ENCODE measurements at places on chromosomes 12 and 14. TPM values are rescaled to one million over a fixed set of nuclear protein-coding genes. Genes with fewer than 3 reads are reported as not detected.

DNA sequence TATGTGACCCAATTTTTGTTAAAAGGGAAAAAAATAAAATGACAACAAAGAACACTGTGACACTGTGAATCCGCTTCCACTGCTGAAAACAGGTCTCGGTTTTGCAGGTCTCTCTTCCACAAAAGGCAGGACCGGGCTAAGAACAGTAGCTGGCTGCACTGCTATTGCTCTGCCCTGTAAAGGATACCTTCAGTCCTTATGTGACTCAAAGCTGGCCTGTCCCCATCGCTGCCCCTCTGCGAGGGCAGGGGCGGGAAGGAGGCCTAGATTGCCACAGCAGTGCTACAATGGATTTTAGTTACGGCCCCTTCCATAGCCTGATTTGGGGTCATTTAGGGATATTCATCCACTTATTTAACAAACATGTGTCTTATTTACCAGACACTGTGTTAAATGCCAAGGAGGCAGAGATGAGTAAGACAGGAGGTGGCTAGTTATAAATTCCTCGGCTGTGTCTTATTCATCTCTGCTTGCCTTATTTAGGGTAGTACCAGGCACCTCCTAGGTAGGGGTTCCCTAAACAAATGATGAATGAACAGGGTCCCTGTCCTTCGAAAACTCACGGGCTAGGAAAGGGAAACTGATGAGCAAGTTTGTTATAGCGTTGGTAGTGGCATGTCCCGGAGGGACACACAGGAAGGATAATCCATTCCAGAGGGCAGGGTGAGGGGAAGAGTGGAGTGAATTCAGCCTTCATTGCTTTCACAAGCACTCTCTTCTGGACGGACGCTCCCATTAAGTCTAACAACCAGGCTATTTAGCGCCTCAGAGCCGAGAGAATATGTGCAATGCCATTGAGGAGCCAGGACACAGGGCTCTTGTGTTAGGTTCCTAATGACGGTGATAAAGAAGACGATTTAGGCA is 73.3 kb downstream of the EID3 start:
- peaks cover 14% of the 10 kb centered on the region for H3K27me3 ChIP-seq
- no peaks in the 10 kb centered on the region for H3K4me1 ChIP-seq
- no peak for DNase-seq
- no peak overlapping the region for H3K4me3 ChIP-seq

- H3K4me3 ChIP-seq = no peak overlapping the region
- no peak for DNase-seq
- H3K27me3 ChIP-seq = no peaks in the 10 kb centered on the region
- H3K36me3 ChIP-seq = no peaks in the 10 kb centered on the region
- peaks cover 6% of the 10 kb centered on the region for H3K4me1 ChIP-seq
Observed at GRCh38 chr14:28661171-28661772, 105.3 kb upstream of the FOXG1 start.

DNA sequence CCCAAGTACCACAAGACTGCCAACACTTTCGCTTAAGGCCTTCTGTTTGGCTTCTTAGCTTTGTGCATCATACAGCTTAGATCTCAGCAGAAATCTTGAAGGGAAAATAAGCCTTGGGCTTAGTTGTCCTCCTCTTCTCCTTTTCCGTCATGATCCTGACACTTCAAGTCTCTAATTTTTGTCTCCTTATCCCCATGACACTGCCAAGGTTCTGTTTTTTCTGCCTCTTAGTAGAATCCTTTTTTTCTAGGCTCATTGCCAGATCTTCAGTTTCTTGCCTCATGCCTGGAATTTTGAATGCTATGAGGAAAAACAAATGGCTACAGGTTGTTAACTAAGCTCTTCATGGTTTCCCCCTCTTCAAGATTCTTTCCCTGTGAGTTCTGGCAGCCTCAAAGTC is 450.4 kb downstream of the LRFN5 start:
- no peaks in the 10 kb centered on the region for H3K27me3 ChIP-seq
- peaks cover 7% of the 10 kb centered on the region for H3K4me1 ChIP-seq
- H3K27ac ChIP-seq = peak overlapping the region; percentile 40
- peaks cover 3% of the 10 kb centered on the region for H3K36me3 ChIP-seq
- H3K4me3 ChIP-seq = no peak overlapping the region

DNA sequence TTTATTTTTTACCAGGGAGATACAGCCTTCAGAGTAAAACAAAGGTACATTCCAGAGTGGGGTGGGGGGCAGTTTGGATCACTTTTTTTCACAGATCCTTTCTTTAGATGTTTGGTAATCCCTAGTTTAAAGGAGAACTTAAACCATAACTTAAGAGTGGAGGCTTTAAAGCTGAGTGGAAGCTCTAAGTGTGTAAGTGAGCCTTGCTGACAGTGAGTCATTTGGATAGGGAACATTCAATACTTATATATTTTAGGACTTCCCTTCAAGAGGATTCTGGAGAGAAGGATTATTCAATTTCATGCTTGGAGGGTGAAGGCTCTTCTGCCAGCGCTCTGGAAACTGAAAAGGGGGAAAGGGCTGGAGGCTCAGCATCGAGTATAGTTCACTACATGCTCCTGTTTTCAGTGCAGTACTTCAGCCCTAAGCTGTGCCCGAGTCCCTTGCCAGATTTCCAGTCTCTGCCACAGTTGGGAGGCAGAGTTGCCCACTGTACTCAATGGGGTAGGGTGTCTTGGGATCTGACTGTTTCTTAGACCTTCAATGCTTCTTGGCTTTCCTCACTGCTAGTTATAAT is 8.4 kb downstream of the PRKAG1 start:
- no peaks in the 10 kb centered on the region for H3K27me3 ChIP-seq
- DNase-seq = no peak
- H3K4me1 ChIP-seq = no peaks in the 10 kb centered on the region
- no peak overlapping the region for H3K27ac ChIP-seq
- peaks cover 19% of the 10 kb centered on the region for H3K36me3 ChIP-seq

GRCh38 chr12:58302487-58303011 is 361.2 kb downstream of the ATP23 start:
- no peak overlapping the region for H3K27ac ChIP-seq
- no peak overlapping the region for H3K4me3 ChIP-seq
- H3K27me3 ChIP-seq = no peaks in the 10 kb centered on the region
- H3K4me1 ChIP-seq = peaks cover 17% of the 10 kb centered on the region
- DNase-seq = no peak
- H3K36me3 ChIP-seq = peaks cover 2% of the 10 kb centered on the region

The RNASE2 gene
- total RNA-seq = not detected

Data from mesothelial cell of epicardium (in vitro differentiated cells).